HS-5 (cell line): ENCODE measurements at places on chromosomes 12 and 14.

DNA sequence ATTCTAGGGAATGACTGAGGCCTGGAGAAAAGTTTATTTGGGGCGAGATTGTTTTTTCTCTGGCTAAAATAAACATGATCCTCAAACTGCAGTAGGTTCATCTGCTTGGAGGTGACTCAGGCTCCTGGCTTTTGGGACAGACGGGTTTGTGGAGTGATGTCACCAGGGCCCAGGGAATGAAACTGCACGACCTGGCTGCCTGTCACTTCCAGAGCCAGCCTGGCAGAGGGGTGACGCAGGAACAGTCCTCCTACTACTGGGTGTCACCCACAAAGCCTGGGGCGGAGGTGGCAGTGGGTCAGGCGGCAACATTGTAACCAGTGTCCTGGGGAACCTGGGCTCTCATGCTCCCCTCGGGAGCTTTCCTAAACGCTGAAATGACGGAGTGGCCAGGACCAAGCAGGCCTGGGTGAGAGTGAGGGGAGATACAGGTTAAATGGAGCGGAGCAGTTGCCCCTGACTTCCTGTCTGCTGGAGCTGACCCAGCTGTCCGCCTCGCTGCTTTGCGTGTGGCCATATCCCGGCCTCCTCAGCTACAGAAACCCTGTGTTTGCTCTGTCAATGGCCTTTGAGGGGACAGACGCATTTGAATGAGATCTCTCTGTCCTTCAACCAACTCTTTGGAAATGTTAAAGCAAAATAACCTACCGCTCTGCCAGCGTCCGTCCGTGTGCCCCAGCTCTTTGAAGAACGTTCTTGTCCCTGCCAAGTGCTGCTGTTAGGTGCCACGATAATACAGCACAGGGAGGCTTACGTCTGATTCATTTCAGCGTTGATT, 6.5 kb downstream of the HIP1R start:
- DNase-seq = no peak

DNA sequence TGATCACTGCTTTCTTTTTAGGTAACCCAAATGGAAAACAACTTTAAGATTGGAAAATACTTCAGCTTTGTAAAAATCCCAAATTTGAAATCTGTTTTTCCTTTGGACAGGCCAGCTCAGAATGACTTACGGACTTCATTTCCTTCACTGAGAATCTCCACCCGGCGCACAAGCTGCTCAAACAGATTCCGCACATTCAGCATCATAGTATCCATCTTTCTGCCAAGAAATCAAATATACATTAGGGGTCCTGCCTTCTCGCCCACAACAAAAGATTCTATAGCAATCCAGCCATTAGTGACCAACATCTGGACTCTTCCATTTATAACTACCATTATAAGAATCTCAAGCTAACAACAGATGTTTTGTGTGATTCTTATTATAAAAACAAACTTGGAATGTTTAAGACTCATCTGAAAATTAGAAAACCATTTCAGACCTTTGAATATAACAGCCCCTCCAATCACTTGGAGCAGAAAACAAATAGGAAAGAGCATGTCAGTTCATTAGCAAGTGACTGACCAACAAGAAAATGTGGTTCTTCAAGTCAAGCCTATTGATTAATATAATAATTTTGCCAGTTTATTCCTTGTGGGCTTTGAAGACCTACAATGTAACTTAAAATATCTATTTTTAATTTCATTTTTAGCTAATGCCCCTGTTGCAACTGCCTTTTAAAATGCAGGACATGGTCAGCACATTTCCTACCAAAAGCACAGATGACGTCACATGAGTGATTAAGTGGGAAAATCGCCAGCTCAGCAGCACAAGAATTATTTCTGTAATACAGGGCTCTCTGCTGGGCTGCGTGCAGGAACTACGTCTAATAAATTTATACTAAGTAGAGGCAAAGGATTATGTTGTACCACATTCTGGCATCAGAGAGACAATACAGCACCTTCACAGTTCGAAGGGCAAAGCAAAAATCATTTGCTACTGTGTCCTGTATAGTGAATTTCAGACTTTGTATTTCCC, 8.5 kb downstream of the RACGAP1 start:
- peak; percentile 40 for DNase-seq

- DNase-seq = peak; percentile 97
Observed at GRCh38 chr12:55720894-55721444, 776 bp downstream of the RDH5 start.

DNA sequence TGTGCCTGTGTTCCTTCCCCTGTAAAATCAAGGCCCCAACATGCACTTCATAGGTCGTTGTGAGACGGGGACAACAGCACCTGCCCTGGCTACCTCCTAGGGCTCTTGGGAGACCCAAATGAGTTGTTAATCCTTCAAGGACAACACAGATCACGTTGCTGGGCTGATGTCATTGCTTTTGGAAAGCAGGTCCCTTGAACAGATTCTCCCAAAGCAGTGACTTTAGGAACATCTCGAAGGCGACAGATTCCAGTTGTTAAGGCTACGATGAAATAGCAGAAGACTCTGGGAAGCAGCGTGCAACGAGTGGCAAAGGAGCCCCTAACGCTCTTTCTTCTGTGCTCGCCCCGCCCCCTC, 26.2 kb upstream of the MAP1LC3B2 start:
- DNase-seq = no peak

DNA sequence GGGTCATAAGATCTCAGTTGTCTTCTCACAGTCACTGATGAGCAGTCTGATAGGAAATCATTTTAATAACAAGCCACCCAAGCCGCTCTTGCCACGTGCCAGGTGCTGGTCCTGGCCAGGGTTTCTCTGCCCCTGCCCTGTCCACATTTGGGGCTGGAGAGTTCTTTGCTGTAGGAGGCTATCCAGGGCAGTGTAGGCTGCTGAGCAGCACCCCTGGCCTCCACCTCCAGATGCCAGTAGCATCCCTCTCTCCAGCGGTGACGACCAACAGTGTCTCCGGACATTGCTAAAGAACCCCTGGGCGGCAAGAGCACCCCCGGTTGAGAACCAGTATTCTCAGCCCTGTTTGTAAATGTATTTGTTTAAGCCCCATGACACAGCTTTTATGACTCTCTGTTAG, 243.7 kb downstream of the GLT1D1 start:
- no peak for DNase-seq

GRCh38 chr12:105317942-105318621, 12.4 kb upstream of the C12orf75 start:
- no peak for DNase-seq

DNA sequence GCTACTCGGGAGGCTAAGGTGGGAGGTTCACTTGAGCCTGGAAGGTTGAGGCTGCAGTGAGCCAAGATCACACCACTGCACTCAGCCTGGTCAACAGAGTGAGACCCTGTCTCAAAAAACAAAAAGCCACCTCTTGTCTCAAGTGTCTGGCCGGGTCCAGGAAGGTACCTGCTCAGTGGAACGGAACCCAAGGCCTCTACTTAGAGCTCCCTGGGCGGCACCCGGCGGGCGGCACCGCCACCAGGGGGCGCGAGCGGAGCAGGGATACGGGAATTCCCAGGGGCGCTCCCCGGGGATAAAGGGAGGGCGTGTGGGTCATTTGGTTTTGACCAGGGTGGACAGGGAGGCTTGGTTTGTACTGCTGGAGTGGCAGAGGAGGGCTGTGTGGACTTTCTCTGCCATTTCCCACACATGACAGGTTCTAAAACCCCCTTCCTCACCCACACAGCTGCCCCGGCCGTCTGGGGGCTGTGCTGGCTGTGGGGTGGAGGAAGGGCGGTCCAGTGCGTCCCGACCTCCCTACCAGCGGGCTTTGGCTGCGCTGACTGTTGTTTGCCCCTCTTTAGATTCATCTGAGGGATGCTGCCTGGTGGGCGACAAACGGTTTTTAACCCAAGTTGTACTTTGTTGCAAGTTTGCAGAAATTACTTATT, 91.4 kb downstream of the SETD3 start:
- no peak for DNase-seq

DNA sequence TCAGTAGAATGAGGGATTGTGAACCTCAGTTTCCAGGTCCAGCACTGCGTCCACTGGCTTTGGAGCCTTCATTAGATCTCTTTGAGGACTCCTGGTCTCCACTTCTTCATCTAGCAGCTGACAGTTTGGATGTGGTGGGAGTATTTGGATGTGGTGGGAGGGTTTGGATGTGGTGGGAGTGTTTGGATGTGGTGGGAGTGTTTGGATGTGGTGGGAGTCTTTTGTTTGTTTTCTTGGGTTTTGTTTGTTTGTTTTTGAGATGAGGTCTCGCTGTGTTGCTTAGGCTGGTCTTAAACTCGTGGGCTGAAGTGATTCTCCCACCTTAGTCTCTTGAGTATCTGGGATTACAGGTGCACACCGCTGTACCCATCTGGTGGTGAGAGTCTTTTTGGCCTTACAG, 64.7 kb downstream of the IFT43 start:
- DNase-seq = no peak

DNA sequence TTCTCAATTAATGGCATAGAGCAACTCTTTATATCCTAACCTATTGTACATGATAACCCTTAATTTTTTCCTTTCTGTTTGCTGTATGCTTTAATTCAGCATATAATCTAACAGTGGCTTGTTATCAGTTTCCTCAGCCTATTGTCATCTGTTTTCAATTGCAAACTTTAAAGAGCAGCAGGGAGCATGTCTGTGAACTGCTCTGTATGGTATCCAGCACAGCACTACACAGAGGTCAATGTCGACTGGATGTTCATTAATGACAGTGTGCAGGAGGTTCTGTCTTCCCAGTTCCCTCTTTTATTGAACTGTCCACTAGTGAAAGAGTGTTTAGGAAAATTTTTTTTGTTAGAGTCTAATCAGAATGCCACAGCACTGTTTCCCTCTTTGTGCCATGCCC, 609.1 kb downstream of the SOX5 start:
- DNase-seq = no peak

- DNase-seq = no peak
Observed at GRCh38 chr14:105475269-105476096, 862 bp downstream of the CRIP2 start.

DNA sequence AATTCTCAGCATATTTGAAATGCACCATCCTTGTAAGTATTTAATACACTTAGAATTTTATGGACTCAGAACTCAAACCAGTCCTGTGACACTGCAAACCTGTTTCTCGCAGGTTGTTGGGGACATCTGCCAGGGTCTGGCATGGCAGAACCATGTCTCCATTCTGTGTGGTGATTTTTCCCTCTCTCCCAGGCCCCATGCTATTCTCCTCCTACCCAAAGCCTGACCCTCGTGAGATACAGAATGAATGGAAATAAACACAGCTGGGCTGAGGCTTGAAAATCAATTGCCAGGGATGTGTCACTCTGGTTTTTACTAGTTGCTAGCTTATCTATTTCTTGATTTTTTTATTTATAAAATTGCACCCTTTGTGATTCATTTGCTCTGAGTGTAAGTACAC, 19.8 kb downstream of the TPH2 start:
- DNase-seq = no peak

DNA sequence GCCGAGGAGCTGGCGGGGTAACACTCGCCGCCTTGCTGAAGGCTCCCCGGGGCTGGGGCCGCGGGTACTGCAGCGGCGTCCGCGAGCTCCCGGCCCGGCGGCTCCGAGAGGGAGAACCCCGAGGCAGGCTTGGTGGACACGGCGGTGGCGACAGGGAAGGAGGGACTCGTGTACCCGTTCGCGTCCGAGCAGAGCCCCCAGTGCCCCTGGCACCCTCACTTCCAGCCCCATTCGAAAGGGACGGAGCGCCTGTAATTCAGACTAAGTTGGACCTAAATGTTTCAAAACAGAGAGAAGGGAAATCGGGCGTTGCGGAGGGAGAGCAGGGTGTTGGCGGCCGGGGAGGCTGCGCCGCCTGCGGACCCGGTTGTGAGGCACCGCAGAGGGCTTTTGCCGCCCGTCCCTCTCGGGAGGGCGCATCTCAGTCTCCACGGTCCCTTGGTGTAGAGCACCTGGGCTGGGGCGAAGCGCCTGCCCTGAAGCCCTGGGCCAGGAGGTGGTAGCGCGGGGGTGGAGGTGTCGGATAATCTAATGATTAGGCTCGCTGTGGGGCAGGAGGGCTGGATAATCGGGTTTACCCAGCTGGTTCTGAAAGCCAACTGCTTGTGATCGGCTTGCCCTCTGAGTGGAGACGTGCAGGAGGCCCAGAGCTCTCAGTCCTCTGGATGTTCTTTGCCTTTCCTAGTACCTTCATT, 771 bp downstream of the DAAM1 start:
- no peak for DNase-seq

DNA sequence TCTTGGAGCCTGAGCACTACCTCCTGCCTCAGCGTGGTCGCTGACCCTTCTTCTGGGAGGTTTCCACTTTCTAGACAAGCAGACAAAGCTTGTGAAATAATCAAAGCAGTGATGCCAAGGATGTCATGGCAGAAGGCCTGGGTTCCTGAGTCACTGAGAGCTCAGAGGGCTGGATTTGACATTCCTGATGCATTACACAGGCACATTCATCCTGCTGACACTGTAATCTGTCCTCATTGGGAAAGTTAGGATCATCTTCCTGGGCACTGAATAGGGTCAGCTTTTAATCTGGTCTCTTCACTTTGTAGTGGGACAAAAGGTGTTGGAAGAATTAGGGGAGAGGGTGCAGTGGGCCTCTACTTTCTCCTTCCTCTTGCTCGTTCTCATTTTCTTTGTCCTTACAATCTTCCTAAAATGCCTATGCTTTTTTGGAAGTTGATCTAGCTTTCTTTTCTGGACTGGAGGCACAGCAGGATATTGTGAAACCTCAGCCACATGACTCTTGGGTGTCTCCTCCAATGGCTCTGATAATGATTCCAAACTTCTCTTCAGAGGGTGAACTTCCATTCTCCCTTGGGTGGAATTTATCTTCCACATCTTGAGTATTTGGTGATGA, 29.6 kb downstream of the EEA1 start:
- peak; percentile 99 for DNase-seq

DNA sequence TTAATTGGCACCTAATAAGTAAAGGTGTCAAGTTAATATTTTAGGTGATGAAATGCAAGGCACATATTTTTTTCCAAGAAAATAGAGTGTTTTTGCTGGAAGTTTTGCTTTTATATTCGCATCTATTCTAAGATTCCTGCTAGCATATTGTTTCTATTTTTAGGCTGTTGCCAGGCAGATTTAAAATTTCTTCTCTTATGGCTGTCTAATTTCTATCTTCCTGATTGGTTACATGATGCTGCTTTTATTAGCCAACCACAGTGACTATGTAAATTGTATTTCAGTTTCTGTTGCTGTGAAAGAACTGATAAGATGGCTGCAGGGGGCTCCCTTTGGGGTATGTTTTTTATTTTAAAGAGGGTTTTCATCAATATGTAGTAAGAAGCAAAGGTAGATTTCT, 42.7 kb downstream of the ATF7IP start:
- DNase-seq = no peak
